ENCODE measurements at places on chromosomes 12 and 14.
A peak's percentile ranks its signal among the peaks of the same experiment; 100 is the strongest.

DNA sequence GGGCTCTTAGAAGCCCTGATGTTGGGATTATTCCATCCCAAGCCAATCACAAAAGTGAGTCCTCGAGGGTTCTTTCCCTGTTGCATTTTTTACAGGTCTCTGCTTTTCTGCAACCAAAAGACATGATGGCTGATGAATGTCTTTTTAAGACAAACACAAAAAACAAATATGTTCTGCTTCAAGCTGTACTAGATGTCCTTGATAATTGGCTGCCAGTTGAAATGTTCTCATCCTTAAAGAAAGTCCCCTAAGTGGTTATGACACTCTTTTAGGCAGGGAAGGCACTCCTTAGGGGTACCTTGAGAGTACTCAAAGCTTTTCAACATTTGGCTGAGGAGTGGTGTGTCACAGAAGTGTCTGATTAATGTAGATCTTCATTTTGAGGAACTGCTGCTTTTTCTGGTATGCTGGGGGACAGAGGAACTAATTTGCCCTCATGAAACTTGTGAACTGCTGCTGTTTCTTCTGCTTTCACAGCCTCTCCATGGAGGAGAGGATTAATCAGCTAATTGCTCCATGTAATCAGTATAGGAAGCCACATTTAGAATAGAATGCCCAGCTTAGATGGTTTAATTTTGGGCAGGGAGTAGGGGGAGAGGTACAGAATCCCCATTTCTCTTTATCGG lies 22.8 kb upstream of the IGF1 start:
- DNase-seq = no peak

- DNase-seq = peak; percentile 37
Measured at GRCh38 chr14:73258845-73259611, 21.7 kb downstream of the PAPLN start.

- no peak for DNase-seq
Measured at GRCh38 chr14:89607453-89607852, 190.4 kb upstream of the FOXN3 start.

GRCh38 chr14:70802379-70802778 lies 6.9 kb downstream of the MAP3K9 start:
- DNase-seq = no peak

DNA sequence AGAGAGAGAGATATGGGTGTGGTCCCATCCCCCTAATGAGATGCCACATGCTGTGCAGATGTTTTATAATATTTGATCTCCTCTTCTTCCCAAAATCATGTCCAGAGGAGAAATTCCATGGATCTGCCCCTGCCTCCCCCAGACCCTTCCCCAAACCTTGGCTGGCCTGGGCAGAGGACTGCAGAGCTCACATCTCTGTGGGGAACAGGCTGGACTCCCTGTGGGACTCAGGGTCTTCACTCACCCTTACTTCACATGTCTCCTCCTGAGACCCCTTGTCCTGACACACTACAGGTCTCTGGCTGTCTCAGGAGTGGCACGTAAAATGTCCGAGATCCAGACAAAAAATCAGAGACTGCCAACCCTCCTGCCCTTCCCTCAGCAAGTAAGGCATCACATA lies 76.0 kb upstream of the CAPRIN2 start:
- DNase-seq = no peak

- DNase-seq = no peak
Measured at GRCh38 chr12:100724071-100724470, 70.5 kb upstream of the ANO4 start.

GRCh38 chr12:50016501-50017475 lies 8.5 kb downstream of the RACGAP1 start:
- DNase-seq = peak; percentile 48

All from D341Med (cell line).